Posterior vena cava (tissue), 2 donors: ENCODE measurements at places on chromosomes 3 and 15. TPM values are rescaled to one million over a fixed set of nuclear protein-coding genes. Genes with fewer than 3 reads are reported as not detected.

DNA sequence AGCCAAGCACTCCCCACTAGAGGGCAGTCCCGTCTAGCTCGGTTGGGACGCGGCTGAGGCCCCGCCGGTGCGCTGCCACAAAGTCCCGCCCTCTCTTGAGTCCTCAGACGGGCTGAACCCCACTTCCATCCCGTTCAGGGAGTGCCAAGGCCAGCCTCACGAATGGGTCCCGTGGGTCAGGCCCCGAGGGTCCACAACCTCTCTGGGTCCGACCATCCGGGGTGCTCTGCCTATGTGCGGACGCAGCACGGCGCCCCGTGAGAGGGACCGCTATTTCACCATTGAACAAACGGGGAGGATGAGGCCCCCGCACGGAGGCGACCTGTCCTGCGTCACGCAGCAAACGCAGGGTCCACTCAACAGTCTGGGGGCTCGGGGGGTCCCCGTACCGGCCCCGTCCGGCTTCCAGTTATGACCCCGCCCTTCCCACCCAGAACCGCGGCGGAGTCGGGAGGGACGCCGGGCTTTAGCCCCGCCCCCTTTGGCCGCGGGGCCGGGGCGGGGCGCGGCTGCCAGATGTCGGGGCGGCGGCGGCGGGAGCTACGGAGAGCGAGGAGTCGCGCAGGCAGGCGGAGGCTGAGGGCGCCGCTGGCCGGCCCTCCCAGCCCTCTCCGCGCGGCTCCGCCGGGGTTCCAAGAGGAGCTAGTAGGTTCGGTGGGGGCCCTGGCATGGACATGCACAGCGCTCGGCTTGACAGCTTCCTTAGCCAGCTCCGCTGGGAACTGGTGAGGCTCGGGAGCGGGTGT, at the start of gene INKA1:
Gene INKA1, plus strand, starts transcription at position 543 of the 746 bp plus-strand sequence. Its CDS starts 132 bp downstream, at position 675.
- peak; percentile 96 for DNase-seq

- DNase-seq = no peak
Observed at GRCh38 chr15:42031198-42031915, 10.5 kb upstream of the PLA2G4E start.

DNA sequence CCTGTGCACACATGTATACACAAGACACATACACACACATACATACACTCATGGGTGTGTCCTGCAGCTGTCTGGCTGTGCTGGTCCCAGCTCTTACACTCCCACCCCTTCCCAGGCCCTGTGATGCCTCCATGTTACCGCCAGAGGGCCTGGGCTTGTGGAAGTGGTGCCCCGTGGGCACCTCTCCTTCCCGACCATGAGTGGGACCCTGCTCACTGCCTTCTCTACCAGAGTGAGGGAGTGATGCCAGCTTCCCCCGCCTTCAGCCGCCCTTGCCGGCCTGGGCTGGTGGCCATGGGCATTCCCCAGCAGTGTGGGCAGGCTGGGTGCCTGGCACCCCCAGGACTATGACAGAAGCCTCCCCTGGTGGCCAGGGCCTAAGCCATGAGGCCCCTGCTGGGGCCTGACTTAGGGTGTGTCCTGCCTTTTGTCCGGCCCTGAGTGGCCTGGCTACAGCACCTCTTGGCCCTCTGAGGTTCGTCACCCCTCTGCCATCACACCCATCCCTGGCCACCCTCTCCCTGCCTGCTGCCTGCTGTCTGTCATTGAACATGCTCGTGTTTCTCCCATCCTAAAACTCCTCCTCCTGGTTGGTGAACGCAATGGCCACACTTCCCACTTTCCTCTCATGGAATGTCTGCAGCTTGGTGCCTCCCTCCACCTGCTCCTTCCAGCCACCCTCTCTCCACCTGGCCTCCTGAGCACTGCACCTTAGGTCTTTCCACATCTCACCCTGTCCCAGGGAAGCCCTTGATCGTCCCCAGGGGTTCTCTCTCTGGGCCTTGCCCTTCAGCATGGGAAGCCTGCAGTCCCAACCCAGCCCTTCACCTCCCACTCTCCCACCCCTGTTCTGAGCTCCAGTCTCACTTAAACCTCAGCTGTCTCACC, 14.6 kb downstream of the HDAC11 start:
- DNase-seq = peak; percentile 78

DNA sequence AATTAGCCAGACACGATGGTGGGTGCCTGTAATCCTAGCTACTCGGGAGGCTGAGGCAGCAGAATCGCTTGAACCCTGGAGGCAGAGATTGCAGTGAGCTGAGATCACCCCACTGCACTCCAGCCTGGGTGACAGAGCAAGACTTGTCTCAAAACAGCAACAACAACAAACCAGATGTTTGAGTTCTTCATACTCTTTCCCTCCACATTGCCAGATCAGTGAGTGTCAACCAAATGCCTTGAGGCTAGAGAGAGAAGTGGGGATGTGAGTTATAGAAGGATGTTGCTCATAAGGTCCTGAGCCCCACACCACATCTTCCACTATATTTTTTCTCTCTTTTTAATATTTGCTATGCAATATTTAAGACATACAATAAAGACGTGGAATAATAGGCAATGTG, 19.8 kb downstream of the MAPKBP1 start:
- no peak for DNase-seq

GRCh38 chr3:21729888-21730459, 21.0 kb downstream of the ZNF385D start:
- DNase-seq = no peak

Gene LRRC49
- 10.2 TPM for total RNA-seq

GRCh38 chr15:56719774-56720555, 13.3 kb downstream of the ZNF280D start:
- DNase-seq = no peak

Gene GP5
- 0.05 TPM for total RNA-seq

GRCh38 chr15:57624730-57625129, 33.0 kb downstream of the MYZAP start:
- no peak for DNase-seq

DNA sequence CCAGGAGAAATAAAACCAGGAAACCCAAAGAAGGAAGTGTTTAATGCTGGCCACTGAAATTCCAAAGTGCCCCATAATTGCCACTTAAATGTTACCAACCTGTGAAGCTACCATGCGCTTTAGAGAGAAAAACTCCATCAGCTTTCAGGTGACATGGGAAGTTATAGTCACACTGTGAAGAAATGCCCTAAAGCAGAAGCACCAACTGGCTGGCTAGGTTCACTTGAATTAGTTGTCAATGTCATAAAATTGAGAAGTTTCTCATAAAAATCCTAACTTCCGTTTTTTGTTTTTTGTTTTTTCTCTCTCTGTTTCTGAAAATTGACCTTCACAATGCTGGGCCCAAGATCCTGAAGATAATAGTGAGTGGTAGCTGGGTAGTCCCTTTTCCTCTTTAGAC, 167.9 kb upstream of the CTNNB1 start:
- no peak for DNase-seq

DNA sequence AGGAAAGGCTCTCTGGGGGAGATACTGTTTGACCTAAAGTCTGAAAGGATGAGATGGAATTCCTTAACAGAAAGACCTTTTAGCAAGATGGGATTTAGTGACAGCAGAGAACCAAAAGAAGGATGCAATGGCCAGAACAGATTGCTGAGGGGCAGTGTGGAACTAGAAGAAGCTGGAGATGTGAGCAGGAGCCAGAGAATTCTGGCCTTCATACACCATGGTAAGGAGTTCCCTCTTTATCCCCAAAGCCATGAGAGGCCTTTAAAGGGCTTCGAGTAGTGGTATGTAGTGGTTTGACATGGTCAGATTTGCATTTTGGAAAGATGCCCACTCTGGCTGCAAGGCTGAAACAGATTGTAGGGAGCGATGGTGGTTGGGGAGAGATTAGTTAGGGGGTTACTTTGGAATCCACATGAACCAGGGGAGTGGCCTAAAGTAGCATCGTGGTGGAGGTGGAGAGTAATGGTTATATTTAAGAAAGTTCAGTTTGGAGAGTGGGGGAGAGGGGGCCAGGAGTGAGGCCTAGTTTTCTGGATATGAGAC, 34.0 kb upstream of the NPHP3 start:
- no peak for DNase-seq

DNA sequence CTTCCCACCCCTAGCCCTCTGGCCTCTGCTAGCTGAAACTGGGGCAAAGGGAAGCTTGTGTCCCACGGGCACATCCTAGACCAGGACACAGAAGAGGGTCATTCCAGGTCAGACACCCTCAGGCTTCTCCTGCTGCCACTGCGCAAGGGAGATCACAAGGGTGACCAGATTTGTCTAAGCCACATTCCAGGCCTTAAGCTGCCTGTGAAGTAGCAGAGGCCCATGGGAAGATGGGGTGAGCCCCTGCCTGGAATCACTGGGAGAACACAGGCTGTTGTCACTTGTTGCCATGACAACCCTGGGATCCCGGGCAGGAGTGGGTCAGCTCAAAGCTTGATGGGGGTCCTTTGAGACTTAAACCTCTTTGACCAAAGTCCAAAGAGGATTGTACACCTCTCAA, 10.8 kb downstream of the STRA6 start:
- no peak for DNase-seq

DNA sequence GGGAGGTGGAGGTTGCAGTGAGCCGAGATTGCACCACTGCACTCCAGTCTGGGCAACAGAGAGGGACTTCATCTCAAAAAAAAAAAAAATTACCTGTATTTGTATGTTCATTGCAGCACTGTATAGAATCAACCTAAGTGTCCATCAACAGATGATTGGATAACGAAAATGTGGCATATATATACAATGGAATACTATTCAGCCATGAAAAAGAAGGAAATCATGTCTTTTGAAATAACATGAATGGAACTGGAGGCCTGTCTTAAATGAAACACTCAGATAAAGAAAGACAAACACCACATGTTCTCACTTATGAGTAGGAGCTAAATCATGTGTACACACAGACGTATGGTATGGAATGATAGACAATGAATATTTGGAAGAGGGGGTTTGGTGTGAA, 59.4 kb upstream of the MEF2A start:
- DNase-seq = no peak

DNA sequence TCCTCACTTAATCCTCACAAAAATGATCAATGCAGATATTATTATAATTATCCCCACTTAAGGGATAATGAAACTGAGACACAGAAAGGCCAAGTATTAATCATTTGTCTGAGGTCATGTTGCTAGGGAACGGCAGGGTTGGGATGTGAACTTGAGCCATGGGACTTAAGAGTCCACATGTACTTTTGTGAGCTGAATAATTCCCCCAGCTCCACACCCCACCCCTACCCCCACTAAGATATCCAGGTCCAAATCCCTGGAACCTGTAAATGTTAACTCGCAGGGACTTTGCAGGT, 290.5 kb upstream of the GADL1 start:
- no peak for DNase-seq

DNA sequence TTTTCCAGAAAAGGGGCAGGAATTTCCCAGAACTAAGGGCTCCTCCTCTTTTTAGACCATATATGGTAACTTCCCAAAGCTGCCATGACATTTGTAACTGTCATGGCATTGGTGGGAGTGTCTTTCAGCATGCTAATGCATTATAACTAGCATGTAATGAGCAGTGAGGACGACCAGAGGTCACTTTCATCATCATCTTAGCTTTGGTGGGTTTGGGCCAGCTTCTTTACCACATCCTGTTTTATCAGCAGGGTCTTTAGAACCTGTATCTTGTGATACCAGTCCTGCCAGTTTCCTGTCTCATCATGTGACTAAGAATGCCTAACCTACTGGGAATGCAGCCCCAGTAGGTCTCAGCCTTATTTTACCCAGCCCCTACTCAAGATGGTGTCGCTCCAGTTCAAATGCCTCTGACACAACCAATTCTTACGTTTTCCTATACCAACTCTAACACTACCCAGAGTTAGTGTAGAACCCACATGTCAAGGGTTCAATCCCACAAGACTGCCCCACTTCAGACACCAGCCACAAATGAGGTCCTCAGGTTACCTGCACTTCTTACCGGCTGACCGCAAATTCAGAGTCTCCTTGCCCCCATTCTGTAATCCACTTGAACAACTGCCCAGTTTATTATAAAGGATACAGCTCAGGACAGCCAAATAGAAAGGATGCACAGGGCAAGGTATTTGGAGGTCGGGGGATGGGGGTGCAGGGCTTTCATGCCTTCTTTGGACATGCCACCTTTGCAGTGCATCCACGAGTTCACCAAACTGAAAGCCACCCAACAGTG, 17.7 kb downstream of the FOXB1 start:
- no peak for DNase-seq

DNA sequence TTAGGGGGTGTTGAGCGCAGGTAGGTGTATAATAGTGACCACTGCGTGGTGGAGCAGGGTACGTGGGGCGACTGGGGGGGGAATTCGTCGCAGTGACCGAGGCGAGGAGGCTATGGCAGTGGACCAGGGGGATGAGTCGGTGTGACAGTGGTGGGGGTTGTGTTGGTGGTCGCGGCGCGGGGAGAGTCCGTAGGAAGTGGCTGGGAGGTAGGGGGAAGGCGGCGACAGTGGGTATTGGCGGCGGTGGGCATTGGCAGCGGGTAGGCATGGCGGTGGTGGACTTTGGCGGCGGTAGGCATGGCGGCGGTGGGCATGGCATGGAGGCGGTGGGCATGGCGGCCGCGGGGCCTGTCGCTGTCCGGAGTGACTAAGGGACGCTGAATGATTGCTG, 739 bp downstream of the SNRPN start:
- DNase-seq = peak; percentile 81

Gene TMCO5A
- total RNA-seq = not detected

Gene FRMD4B
- total RNA-seq = 21.5 TPM

DNA sequence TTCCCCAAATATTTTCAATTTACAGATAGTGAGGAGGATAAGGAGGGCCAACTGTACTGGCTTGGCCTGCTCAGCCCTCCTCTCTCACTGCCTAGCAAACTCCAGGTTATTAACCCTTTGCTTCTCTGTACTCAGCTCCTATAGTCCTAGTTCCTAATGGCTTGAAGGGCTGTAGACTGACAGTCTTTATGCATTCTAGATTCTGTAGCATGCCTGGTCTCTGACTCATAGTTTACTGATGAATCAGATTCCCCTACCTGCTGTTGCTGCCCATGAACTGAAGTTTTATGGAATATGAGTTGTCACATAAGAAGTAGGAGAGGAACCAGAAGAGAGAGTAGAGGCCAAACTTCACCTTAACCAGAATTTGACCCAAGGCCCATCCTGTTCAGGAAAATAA, 27.1 kb upstream of the MAP3K13 start:
- no peak for DNase-seq

DNA sequence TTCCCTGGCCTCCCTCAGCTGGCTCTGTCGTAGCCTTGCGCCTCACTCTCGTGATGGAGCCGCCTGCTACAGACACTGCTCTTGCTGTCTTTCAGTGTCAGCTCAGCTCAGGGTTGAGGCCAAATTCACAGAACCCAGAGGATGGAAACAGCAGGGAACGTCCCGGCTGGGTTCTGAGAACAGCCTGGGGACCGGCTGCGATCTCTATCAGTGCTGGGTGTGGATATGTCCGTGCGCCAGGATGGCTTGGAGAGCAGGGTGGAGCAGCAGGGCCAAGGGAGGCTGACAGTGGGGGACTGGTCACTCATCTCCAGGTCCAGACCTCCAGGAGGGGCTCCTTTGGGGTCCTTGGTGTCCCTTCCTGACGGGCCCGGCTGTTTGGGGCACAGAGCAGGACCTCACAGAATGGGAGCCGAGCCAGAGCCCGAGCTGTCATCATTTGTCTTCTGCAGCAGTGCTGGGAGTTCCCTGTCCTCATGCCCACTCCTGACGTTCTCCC, 18.4 kb downstream of the KLF15 start:
- DNase-seq = peak; percentile 68

- no peak for DNase-seq
Observed at GRCh38 chr15:55999658-56000057, 6.2 kb upstream of the NEDD4 start.

Gene UQCC5
- 22.8 TPM for total RNA-seq

Gene STRIT1
- not detected for total RNA-seq
